Activated T-cell treated with anti-CD3 and anti-CD28 coated beads for 4 hours (primary cell): ENCODE measurements at places on chromosomes 4 and X.

DNA sequence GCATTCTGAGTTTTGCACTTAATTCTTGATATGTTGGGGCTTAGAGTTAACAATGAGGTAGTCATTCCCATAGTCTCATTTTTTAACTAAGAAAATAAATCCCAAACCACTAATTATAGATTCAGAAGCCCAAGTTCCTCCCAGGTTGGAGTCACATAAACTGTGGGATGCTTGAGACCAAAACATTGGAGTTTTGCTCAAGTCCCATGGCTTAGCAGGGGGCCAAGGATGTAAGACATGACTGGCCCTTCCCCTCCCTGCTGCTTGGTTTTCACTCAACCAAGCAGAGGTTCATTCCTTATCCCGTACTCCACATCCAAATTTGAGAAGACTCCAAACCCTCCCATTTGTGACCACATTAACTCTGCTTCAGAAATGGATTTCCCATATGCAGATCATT, 101.3 kb downstream of the LIMCH1 start:
- DNase-seq = no peak

DNA sequence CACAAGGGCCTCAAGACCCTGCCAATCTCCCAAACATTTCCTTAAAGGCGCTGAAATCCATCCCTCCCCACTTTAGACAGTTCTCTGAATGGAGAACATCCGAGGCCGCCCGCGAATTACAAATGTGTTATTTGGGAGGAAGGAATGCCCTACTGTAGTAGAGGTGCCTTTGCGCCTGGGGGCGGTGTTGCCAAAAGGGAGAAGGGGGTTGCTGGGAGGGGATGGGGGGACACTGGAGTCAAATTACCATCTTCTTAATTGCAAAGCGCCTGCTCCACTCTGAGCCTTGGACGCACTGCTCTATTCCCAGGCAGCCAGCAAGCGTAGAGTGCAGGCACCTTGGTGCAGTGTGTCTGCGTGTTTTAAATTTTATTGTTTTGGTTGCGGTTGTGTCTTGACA, 2.7 kb downstream of the TMEM255A start:
- DNase-seq = no peak

- no peak for DNase-seq
Measured at GRCh38 chr4:692771-693554, 4.0 kb upstream of the SLC49A3 start.

GRCh38 chr4:159298502-159298901, 195.6 kb downstream of the RAPGEF2 start:
- no peak for DNase-seq

- no peak for DNase-seq
Measured at GRCh38 chr4:6118201-6118600, 82.1 kb downstream of the JAKMIP1 start.

GRCh38 chrX:24266996-24267395, 46.9 kb downstream of the SUPT20HL2 start:
- no peak for DNase-seq

DNA sequence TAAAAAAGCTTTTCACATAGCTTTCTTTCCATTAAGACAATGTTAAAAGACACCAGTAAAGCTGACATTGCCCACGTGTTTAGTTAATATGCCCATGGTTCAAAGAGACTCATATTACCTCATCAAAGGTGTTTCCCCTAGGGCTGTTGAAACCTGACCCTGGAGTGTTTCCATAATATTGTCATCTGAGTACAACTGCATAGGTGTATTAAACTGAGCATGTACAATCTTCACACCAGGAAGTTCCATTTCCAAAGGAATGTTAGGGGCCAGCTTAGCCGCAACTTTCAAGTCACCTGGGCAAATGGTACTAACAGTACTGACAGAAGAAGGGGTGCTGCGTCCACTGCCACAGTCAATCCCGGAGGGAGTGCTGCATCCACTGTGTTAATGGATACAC, 27.1 kb downstream of the PDLIM3 start:
- DNase-seq = no peak

- no peak for DNase-seq
Measured at GRCh38 chr4:79831119-79831528, 241.9 kb downstream of the ANTXR2 start.

DNA sequence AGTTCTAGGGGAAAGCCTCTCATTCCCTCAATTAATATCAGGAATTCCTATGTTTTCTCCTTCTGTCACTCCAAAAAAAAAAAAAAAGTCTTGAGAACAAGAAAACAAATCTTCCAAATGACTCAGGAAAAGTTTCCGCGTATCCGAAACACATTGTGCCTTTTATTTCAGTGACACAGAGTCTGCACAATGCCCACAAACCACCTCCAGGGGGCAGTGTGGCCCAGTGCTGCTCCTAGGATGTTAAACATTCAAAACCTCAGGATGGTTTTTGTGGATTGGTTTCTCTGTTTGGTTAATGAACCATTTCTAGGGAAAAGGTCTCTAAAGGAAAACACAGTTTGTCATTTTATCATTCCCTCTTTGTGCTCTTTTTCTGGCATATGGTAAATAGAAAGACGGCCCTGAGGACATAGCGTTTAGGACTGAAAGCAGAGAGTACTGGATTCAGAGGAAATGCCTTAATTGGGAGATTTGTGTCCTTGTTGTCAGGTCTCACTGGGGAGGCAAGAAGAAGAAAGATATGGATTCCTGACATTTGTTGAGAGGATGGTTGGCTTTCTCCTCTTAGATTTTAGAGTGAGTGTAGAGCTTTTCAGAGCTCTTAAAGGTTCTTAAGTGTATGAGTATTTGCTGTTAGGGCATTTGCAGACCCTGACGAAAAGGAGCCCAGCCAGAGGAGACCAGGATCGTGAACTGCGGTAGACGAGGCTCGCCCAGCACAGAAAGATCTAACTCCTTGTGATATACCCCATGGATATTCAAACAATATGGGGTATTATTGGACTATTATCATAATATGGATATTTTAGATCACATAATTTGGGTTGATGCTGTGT, 65.7 kb upstream of the MAP9 start:
- DNase-seq = peak; percentile 52

- DNase-seq = no peak
Measured at GRCh38 chrX:34218063-34218462, 85.9 kb upstream of the FAM47A start.

DNA sequence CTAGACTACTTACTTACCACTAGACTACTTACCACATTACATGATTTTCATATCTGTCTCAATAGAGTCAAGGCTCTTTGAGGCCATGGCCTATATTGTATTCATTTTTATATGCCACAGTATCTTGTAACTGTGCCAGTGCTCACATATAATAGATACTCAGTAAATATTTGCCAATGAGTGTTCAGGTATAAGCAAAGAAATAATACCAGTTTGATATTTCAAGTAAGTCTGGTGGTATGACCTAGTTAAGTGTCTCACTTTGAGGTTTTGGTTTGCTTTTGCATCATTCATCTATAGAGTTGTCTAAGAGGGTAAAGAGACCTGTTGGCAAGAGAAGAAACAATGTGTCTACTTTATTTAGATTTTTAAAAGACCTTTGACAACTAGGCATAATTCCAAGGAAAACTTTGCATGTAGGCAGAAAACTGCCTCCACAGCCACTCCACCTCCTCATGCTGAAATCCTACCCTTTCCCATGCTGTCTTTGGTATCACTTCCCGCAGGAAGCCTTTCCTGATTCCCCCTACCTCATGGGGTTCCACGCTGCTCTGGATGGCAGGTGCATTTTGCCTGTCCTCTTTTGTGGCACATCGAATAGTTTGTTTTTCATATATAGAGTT, 91.3 kb upstream of the KLHL13 start:
- no peak for DNase-seq

GRCh38 chr4:4591071-4591470, 49.2 kb upstream of the STX18 start:
- no peak for DNase-seq

- no peak for DNase-seq
Measured at GRCh38 chrX:23386726-23387125, 52.1 kb downstream of the PTCHD1 start.

DNA sequence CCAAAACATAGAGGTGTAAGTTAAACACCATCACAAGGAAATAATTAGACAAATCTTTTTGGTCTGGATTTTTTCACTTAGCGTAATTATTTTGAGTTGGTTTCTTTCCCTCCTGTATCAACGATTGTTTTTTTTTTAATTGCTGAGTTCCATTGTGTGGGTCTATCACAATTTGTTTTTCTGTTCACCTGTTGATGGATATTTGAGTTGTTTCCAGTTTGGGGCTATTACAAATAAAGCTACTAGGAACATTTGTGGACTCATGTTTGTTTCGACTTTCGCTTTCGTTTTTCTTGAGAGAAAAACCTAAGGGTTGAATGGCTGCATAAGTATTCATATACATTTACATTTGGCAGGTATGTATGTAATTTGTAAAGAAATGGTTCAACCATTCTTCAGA, 20.4 kb upstream of the FBXW7 start:
- DNase-seq = no peak

GRCh38 chr4:37561803-37562207, 124.4 kb downstream of the RELL1 start:
- no peak for DNase-seq

DNA sequence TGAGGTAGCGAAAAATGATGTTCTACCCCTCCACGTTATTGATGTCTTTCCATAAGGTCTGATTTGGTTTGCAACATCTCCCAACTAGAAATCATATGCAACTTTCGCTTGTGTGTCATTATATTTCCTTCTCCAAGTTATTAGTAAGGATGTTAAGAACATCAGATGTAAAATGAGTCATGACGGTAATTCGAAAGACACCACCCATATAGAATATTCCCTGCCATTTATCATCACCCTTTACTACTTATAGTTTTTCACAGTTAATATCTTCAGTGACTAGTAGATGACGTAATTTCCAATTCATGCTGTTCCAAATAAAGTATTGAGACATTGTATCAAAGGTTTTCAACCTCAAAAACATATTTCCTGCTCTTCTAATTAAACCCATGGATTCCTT, 146.7 kb upstream of the MAP3K15 start:
- DNase-seq = no peak

GRCh38 chr4:53315300-53315699, 50.6 kb downstream of the SCFD2 start:
- DNase-seq = no peak

- DNase-seq = no peak
Measured at GRCh38 chr4:102454268-102454667, 46.9 kb upstream of the NFKB1 start.

GRCh38 chr4:112765317-112765974, 128.5 kb downstream of the LARP7 start:
- DNase-seq = no peak

GRCh38 chr4:5708449-5709206, at the start of gene EVC2:
Gene EVC2, minus strand, starts transcription at chr4:5708559. Its CDS starts 46 bp downstream, at chr4:5708513.
- DNase-seq = peak; percentile 14

GRCh38 chr4:40149960-40150385, 46.9 kb upstream of the RHOH start:
- DNase-seq = peak; percentile 70

- DNase-seq = no peak
Measured at GRCh38 chrX:15033917-15034316, 160.7 kb downstream of the MOSPD2 start.

GRCh38 chrX:6228720-6229119, at the start of gene NLGN4X:
Gene NLGN4X, minus strand, starts transcription at chrX:6228867. Its CDS starts 77,401 bp downstream, at chrX:6151466.
- DNase-seq = no peak

GRCh38 chr4:112508356-112508755, 7.6 kb downstream of the NEUROG2 start:
- no peak for DNase-seq

- DNase-seq = no peak
Measured at GRCh38 chrX:21412883-21413282, 38.7 kb downstream of the CNKSR2 start.

DNA sequence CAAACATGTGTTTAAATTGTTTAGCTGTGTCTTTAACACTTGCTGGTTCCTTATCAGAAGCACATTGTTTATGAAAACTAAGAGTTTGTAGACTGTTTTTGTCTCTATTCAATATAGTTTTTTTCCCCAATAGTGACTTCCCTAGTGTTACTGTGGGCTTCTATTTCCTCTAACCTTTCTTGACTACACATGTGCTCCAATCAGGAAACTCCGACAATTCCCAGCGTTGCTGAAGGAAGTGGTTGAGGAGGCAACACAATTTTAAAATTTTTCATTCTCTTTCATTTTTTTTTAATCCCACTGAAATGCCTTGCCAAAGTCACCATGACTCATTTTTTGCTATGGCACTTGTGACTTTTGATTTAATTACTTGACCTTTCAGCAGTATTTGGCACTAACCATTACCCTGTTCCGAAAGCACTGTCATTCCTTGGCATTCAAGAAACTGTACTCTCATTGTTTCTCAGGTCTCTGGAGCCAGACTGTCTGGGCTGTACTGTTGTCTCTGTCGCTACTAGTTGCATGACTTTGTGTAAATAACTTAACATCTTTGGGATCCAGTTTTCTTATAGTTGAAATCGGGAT, 67.6 kb upstream of the FREM3 start:
- DNase-seq = no peak

GRCh38 chrX:43707812-43708548, 51.9 kb downstream of the MAOA start:
- DNase-seq = no peak

- DNase-seq = no peak
Measured at GRCh38 chr4:125986307-125986706, 671.6 kb downstream of the FAT4 start.

DNA sequence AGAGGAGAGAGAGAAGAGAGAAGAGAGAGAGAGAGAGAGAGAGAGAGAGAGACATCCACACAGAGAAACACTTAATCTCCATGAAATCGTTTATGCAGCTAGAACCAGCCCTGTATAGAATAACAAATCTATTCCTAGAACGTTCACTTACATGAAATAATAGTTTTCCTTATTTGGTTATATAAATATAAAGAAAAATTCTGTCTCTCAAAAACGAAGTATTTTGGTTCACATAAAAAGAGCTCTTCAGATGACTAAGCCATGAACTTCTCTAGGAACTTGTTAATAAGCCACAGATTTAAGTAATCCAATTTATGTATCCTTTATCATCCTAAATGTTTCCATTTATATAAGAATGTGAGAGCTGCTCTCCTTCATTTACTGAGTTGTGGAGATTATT, 1315.1 kb upstream of the PCDH7 start:
- no peak for DNase-seq

DNA sequence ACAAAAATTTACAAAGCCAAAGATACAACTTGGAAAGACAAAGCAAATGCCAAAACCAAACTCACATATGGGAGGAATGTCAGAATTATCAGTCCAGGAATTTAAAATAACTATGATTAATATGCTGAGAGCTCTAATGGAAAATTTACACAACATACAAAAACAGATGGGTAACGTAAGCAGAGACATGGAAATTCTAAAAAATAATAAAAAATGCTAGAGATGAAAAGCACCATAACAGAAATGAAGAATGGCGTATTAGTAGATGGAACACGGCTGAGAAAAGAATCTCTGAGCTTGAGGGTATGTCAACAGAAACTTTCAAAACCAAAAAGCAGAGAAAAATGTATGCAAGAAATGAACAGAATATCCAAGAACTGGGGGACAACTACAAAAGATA, 4.1 kb upstream of the MANBA start:
- DNase-seq = no peak

DNA sequence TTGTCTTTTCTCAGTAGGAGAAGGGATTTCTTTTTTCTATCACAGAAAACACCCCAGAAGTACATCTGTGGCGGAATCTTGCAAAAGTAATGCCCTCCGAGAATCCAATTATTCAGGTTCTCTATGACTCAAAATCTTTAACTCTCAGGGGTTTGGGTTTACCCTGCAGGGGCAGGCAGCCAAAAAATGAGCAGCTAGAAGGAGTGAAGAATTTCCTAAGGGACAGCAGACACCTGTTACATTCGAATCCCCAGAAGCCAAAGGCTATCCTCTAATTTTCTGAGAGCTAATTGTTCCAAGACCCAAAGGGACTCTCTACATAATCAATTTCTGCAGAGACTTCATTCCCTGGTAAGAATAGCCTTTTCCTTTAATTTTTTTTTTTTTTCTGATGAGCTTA, 27.5 kb upstream of the CBR4 start:
- DNase-seq = no peak
